ENCODE measurements at places on chromosomes 5 and 9.

DNA sequence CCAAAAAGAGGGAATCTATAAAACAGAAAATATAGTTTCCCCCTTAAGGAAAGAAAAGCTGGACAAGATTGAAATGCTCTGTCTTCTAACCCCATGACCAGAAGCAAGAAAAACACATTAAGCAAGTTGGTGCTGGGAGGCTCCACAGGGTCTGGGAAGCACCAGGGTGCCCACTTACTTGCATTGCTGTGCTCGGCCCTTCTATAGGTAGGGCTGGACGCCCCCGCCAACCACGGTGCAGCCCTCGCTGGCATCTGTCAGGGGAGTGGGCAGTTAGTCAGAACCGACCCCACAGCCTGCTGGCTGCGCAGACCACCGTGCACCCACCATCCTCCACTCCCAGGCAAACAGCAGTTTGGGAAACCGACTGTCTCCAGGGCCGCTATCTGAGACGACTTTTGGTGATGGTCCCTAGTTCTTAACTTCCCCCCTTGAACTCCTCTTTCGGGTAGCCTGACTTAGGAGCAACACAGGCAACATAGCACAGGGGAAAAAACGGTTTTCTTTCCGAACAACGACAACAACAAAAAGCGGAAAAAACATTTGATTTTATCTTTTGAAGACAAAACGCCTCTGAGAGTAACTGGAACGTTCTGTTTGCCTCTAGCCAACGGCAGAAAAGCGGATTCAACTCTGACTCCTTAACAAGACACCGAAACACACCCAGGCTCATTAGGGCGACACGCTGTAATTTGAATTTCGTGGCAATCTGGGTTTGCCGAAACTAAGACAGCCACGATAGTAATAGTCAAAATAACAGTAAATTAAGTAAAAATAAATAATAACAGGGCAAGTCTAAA, 3.9 kb downstream of the IRX2 start:
- DNase-seq: no peak

DNA sequence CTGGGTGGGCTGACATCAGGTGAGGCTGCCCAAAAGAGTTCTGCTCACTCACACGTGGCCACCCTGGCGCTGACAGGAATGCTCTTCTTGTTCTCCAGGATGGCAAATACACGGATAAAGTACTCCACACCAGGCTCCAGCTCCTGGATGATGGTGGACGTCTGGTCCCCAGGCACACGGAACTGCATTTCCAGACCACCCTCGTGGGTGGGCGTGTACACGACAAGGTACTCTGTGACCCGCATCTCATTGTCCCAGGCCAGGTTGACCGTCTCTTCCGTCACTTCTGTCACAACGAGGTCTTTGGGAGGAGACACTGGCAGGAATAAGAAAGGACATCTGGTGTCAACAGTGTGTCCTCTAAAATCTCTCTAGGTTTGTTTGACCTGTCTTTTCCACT, 33.8 kb downstream of the TNC start:
- no peak for DNase-seq

GRCh38 chr9:133701321-133701980, 36.7 kb downstream of the SARDH start:
- DNase-seq: peak; percentile 57

GRCh38 chr5:123803359-123803758, 291.4 kb downstream of the CSNK1G3 start:
- no peak for DNase-seq

DNA sequence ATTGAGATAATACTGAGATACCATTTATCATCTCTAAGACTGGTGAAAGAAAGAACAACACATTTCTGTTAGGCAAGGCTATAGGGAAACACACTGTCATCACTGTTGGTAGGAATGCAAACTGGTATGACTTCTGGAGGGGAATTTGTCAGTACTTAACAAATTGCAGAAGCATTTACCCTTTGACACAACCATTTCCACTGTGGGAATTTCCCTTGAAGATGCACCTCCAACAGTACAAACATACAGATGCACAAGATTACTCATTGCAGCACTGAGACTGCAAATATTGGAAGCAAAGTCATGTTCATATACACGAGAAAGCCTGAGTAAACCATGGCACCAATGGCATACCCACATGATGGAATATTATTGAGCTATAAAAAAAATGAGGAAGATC, 17.6 kb downstream of the GM2A start:
- no peak for DNase-seq

DNA sequence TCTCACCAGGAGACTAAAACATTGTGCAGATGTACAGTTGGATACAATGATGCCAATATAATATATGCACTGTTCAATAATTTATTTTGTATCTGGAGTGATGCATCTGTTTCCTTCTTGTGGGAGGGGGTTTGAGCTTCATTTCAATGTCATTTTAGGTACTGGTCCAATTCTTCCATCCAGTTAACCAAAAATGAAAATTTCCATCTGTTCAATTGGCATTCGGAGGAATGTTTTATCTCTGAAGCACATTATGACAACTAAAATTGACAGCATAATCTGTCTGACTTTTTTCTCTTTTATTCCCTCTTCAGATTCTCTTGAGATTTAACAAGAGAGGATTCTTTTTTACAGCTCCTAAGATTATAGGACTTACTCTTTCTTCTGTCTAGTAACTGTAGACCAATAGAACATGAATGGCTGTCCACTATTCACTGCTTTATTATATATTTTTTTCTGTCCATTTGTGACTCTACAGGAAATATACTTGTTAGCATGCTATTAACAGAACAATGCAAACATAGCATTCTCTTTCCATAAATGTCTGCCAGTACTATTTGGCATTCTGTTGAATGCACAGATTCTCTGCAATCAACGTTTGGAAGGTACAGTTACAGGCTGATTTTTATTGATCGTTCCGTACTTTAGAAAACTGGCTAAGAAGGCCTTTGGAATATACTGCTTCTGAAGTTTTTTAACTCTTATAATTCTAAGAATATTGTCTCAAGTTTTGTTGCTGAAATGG, 57.8 kb downstream of the NDUFAF2 start:
- no peak for DNase-seq

DNA sequence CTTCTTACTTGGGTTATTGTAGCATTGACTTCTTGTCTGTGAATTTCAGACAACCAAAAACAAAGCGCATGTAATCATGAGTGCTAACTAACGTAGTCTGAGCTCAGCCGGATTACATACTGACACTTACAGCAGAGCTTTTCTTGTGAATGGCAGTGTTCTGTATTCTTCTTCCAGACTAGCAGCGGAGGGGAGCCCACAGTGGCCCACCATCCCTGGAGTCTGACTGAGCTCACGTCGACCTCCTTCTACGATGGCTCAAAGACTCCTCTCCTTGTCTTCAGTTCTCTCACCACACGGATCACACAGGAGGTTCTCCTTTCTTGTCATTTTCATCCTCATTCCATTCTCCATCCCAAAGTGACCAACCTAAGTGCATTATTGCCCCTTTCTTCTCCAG, 211.4 kb downstream of the CHSY3 start:
- DNase-seq: no peak

DNA sequence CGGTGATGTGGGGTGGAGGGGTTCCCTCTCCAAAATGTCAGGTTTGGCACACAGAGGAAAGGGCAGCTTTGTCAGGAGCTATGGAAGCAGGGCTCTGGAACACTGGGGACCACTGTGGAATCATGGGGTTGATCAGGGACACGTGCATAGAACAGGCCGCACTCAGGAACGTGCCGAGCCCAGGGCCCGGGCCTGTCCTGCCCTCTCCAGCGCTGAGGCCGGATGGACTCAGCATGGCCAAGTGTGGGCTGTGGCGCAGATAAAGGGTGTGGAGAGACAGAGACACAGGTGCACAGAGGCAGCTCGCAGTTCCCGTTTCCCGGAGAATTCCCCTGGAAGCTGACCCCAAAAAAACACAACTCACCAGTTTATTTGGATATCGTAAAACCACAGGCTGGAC, 37.8 kb upstream of the SLC6A3 start:
- no peak for DNase-seq

DNA sequence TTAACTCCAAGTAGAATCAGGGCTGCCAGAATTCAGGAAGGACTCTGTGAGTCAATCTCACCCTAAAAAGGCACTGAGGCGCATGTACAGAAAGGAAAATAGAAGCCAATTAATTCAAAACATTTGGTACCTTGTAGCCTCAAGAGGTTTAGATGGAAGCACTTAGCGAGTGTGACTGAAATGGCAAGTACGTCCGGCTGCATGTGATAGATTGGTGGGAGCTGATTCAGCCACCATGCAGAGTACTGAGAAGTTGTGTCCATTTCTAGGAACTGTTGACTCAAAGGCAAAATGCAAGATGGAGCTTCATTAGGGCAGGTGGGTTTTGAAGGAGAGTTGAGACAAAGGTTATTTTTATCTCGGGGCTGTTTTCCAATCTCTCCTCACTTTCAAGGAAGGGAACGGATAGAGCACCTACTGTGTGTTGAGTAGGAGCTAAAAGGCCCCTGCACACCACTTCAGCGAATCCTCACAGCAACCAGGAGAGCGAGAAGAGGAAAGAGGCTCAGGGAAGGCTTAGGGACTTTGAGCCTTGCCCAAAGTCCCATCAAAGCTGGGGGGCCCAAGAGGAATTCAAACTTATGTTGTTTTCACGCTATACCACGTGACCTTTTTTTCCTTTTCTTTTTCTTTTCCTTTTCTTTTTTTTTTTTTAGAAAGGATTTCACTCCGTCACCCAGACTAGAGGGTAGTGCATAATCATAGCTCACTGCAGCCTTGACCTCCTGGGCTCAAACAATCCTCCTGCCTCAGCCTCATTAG, 34.6 kb upstream of the CPEB4 start:
- no peak for DNase-seq

DNA sequence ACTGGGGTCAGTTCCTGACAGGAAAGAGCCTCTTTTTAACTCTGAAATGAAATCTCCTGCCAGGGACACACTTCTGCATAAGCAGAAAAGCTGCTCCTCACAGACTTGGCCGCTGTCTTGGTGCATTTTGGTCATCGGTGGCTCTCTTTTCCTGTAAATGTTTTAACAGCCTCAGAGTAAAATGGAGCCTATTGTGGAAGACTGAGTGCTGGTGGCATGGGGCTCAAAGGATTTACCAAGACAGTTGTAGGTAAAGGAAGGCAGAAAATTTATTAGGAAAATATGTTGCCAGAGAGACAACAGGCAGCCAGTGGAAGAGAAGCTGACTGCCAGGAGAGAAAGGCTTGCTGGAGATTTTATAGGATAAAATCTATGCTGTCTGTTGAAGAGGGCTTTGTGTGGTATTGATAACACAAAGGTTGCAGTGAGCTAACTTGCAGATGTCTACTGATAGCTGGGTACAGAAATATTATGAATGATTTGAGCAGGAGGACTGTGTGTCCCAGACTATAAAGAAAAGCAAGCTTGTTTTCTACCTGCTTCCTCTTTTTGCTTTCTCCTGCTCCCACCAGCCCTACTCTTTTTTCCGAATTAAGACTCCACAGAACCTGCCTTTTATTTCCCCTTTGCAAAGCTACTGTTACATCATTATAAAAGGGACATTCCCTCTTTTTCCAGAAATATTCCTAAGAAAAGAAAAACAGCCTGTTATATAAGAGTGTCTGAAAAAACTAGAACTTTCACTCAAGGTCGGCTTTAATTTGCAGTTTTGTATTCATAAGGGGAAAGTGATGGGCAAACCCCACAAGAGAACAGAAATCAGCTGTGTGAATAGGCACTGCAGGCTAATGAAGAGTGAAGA, 27.9 kb upstream of the IFNA14 start:
- no peak for DNase-seq

DNA sequence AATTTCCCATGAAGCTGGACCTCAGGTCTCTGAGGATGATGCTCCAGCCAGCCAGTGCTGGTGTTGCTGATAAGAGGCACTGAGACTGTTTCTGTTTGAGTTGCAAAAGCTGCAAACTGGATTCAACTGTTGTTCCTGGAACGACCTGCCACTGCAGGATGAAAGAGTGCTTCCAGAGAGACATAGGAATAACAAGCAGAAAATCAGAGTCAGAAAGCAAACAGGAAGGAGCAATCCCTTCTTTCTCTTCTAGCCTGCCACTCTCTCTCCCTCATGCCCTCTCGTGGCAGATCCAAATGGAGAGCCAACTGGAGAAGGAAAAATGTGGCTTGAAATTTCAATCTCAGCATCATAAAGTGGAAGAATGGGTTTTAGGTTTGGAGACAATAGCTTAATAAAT, 110.4 kb downstream of the STARD4 start:
- no peak for DNase-seq

DNA sequence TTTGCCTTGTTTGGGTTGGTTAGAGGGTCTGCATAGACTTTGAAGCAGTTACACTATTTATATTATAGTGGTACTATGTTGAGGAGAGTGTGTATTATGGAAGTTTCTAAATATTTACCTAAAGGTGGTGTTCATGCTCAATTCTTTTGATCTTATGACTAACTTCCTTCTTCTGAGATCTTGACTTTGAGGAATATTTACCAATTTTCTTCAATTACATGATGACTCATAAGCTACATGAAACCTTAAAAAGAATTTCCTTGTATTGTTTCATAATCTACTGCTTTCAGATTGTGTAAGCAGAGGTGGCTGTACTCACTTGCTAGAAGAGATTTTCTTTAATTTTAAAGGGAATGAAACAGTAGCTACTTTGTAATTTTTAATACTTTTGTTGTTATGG, 276.1 kb downstream of the TAF11L14 start:
- no peak for DNase-seq

- no peak for DNase-seq
Observed at GRCh38 chr9:131253891-131254491, 22.3 kb downstream of the FAM78A start.

DNA sequence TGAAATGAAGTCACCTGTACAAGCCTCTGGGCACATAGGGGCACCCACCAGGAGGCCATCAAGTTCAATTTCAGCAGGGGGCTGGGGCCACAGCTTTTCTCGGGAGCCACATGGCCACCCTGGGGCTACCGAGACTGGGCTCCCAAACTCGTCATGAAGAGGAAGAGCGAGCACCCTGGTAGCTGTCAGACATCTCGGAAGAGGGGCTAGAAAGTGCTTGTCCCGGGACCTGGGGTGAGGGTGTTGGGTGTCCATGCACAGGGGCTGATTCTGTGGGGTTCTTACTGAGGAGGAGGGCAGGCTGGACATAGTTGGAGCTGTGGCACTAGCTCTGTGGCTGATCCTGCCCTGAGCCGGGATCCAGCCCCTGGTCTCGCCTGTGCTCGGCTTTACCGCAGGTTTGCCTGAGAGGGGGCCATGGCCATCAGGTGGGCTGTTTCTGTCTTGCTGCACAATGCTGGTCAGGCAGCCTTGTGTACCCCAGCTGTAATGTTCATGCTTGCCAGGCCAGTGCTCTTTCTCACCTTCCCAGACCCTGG, 70.3 kb downstream of the PHF2 start:
- no peak for DNase-seq
